LoVo (cell line): ENCODE measurements at places on chromosomes 16 and 17.

GRCh38 chr16:10885246-10885645, 8.2 kb downstream of the CIITA start:
- no peak for DNase-seq

GRCh38 chr17:38456031-38456815, 28.0 kb downstream of the ARHGAP23 start:
- DNase-seq: no peak

- DNase-seq: no peak
Observed at GRCh38 chr16:81821436-81822128, 42.5 kb downstream of the PLCG2 start.

DNA sequence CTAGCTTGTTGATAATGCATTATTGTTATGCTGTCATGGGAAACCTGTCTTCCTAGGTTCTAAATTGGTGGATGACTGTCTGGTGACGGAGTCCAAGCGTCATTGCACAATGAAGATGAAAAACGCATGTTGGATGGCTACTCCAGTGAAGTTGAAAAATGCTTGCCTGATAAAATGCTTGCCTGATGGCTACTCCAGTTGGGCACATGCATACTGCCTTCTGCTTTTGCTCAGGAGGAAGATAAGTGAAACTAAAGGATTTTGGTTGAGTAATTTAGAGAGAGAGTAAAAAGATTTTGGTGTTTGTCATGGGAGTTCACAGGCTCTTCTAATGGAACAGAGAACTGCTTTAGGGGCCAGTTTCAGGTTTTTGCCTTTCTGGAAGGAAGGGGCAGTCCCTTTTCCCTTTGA, 118.6 kb downstream of the PRKCA start:
- no peak for DNase-seq

- no peak for DNase-seq
Observed at GRCh38 chr16:62978451-62978850, 942.2 kb upstream of the CDH8 start.

DNA sequence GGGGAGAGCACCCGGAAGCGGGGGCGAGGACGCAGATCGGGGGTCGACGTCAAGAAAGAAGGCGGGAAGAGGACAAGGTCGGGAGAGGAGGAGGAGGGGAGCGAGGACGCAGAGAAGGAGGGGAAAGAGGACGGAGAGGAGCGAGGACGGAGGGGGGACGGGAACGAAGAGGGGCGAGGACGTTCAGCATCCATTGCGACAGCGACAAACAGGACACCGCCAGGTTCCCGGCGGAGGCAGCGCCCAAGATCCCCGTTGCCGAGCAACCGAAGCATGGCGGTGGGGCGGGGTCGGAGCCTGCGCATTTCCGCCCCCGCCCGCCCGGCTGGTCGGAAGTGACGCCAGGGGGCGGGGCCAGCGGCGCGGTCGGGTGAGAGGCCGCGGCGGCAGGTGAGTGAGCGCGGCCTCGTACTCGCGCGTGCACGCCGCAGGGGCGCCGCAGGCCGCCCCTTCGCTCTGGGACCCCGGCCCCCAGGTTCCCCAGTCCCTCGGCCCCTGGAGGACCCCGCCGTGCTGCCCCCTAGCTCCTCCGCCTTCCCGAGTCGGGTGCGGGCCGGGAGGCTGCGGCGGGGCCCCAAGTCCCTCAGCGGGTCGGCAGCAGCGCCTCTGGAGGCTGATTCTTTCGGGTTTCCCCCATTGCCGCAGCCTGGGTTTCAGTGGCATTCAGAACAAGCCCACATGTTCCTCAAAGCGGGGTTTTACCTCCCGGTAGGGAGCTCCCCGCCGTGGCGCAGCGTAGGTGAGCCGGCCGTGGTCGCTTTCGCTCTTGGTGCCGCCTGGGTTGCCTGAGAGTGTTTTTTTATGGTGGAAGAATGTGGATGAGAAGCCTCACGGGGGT, at the start of gene FAM234A:
FAM234A (plus strand) TSS at position 354 of the 838 bp plus-strand sequence. CDS start 19,593 bp downstream, outside the sequence.
- DNase-seq: peak; percentile 96

- DNase-seq: peak; percentile 65
Observed at GRCh38 chr17:58587713-58588117, 73.3 kb upstream of the MTMR4 start.

DNA sequence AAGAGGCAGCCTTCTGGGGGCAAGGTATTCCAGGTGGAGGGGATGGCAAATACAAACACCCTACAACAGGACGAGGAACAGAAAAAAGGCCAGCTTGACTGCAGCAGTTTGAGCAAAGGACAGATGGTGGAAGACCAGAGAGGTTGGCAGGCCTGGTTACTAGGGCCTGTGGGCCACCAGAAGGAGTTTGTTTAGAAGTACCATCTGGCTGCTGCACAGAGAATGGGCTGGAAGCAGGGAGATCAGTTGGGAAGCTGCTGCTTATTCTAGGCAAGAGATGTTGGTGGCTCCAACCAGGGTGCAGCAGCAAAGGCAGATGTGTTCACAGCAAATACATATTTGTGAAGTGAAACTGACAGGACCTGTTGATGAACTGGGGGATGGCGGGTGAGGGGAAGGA, 2.9 kb upstream of the YPEL2 start:
- no peak for DNase-seq

- DNase-seq: no peak
Observed at GRCh38 chr17:62882878-62883277, 74.8 kb upstream of the MARCHF10 start.

GRCh38 chr17:78903101-78903779, at the start of gene CEP295NL:
CEP295NL (minus strand) TSS chr17:78903201; CDS start chr17:78901828, 1,373 bp downstream.
- no peak for DNase-seq

- DNase-seq: no peak
Observed at GRCh38 chr17:54282886-54283285, 460.2 kb downstream of the KIF2B start.

DNA sequence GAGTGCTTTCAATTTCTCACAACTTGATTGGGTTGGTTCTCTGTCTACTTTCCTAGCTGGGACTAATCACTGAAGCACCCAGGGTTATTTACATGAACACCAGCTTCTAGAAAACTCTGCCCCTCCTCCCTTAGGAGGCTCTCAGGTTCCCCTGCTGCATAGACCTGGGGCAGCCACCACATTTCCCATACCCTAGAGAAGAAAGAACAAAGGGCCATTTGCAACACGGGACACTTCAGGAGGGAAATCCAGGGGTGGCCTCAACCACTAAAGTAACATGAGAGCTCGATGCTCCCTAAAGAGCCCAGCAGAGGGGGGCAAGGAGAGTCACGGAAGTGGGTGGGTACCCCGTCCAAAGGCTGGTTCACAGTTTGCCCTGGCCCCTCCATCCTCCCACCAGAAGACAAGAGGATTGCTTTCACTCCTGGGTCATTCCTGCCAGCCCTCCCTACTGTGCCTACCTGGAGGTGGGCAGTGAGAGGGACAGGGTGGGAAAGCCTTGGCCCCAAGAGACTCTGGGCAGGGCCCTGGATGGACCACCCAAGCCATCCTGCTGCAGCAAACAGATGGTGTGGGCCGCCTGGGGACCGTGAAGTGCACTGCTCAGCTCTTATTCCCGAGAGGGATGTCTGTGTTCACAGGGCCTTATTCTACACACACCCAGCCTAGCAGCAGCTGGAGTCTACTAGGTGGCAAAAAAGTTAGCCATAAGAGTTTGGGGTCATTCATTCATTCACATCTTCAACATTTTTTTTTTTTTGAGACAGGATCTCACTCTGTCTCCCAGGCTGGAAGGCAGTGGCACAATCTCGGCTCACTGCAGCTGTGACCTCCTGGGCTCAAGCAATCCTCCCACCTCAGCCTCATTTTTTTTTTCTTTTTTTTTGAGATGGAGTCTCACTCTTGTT, 392.1 kb downstream of the SOX9 start:
- DNase-seq: no peak

- no peak for DNase-seq
Observed at GRCh38 chr17:16189791-16190348, 25.5 kb downstream of the NCOR1 start.

DNA sequence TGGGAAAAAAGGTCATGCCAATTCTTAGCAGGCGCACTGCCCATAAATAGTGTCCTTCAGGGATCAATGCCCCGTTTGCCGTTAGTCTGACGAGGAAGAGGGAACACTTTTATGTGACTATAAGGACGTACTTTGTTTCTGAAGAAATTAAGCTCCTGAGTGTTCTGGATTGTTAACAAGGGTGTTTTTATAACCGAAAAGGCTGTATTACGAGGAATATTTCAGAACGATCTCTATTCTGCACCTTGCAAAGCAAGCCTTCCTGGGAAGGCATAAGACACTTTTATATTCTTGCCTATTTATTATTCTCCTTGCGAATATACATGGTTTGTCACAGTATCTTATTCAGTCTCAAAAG, 24.5 kb upstream of the SYT17 start:
- no peak for DNase-seq

GRCh38 chr17:49557312-49558024, 18.2 kb upstream of the NXPH3 start:
- DNase-seq: peak; percentile 41

DNA sequence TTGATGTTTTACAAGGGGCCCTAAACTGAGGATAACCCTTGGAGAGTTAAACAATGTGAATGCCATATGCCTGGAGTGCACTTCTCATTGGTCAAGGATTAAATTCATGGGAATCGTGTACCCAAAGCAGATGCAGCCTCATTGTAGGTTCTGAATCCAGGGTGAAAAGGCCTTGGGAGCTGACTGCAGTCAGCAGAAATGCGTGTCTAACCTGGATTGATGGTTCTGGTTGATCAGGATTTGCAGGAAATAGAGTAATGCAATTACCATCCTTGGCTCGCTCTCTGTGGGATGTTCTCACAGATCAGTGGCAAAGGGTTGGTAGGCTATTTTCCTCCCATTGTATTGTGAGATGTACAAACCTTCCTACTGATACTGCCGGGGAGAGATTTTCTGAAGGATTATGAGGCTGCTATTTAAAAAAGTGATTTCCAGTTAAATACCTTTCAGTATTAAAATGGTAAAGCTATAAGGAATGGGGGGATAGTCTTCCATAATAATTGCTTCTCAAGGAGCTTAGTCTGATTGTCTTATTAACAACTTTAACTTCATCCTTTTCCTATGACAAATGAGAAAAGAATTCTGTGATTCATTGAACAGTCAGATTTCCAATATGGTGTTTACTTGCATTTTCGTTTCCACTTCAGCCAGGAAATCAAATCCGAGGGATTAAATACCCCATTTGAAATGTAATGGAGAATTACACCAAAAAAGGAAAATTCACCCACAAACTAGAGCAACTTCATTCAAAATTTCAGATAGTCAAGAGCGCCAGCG, 1028.1 kb upstream of the EEF2KMT start:
- no peak for DNase-seq

DNA sequence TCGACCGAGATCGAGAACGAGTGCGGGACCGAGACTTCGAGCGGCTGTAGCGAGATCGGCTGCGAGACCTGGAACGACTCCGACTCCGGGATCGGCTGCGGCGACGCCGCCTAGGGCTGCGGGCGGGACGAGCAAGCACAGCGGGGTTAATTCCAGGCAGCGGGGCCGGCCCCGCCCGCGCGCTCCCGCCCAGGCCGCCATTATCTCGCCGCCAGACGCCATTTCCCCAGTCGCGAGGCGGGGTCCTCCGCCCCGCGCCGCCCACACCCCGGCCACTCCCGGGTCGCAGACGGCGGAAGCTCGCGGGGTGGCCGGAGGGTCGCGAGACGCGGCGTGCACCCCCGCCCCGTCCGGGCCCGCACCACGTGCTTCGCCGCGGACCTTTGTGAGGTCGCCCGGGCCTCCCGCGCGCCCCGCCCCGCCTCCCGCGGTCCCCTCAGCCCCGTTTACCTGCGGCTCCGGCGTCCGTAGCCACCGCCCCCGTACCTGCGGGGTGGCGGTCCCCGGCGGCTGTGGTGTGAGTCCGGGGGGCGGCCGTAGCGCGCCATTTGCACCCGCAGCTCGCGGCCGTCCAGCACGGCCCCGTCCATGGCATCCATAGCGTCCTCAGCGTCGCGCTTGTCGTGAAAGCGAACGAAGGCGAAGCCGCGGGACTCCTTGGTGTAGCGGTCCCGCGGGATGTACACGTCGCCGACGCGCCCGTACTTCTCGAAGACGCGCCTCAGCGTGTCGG, 616 bp downstream of the SRSF2 start:
- peak; percentile 59 for DNase-seq

- DNase-seq: no peak
Observed at GRCh38 chr16:89821438-89822187, 5.2 kb upstream of the FANCA start.

DNA sequence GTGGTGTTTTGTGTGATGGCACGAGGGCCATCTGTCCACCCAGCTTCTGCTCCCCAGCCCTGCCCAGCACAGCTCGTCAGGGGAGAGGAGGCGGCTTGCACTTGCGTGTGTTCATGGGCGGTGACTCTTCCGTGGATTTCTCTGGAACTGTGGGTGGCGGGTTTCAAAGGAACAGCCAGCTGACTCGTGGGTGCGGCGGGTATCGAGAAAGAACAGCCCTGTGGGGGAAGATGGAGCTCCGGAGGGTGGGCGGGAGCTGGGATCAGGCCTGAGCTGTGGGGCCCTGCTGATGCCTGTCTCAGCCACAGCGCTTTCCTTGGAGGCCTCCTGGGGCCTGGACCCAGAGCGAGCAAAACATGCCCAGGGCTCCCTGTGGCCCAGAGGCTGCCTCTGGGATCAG, 13.2 kb downstream of the NAGPA start:
- no peak for DNase-seq

DNA sequence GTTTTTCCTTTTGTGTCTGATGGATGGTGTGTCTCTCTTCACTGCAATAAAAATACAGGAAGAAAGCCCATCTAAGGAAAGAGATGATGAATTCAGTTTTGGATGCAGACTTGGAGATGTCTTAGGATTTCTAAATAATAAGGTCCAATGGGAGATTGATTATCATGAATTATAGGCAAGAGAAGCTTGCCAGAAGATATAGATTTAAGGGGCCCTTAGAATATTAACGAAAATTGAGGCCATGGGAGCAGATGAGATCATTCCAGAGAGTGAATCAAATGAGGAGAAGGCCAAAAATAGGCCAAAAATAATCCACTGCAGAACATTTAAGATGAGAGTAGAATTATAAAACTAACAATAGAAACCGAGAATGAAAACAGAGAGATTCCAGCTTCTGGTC, 63.1 kb downstream of the KCNJ2 start:
- DNase-seq: no peak

GRCh38 chr17:21539146-21539545, 153.2 kb upstream of the KCNJ18 start:
- DNase-seq: peak; percentile 42

DNA sequence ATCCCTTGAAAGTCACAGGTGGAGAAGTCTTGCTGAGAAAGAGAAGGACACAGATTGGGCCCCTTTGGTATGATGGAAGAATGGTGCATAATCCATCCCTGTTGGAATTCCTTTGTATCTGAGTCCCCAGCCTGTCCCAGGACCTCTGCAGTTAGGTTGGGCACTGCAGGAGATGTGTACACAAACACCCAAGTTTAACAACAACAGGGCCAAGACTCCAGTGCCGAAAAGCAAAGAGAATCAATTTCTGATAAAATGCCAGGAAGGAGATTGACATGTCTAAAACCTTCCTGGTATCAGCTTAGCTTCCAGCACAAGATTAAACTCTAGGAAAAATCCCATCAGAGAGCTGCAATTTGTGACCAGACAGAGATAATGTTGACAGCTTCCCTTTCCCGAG, 32.9 kb downstream of the KATNIP start:
- no peak for DNase-seq

GRCh38 chr17:66494023-66494803, 191.8 kb downstream of the PRKCA start:
- DNase-seq: no peak
